ENCODE measurements at places on chromosomes 1 and 21.
A peak's percentile ranks its signal among the peaks of the same experiment; 100 is the strongest.

- no peak for DNase-seq
Observed at GRCh38 chr1:21344750-21345443, 54.6 kb upstream of the ECE1 start.

- no peak for DNase-seq
Observed at GRCh38 chr1:1399872-1400575, 889 bp upstream of the CCNL2 start.

DNA sequence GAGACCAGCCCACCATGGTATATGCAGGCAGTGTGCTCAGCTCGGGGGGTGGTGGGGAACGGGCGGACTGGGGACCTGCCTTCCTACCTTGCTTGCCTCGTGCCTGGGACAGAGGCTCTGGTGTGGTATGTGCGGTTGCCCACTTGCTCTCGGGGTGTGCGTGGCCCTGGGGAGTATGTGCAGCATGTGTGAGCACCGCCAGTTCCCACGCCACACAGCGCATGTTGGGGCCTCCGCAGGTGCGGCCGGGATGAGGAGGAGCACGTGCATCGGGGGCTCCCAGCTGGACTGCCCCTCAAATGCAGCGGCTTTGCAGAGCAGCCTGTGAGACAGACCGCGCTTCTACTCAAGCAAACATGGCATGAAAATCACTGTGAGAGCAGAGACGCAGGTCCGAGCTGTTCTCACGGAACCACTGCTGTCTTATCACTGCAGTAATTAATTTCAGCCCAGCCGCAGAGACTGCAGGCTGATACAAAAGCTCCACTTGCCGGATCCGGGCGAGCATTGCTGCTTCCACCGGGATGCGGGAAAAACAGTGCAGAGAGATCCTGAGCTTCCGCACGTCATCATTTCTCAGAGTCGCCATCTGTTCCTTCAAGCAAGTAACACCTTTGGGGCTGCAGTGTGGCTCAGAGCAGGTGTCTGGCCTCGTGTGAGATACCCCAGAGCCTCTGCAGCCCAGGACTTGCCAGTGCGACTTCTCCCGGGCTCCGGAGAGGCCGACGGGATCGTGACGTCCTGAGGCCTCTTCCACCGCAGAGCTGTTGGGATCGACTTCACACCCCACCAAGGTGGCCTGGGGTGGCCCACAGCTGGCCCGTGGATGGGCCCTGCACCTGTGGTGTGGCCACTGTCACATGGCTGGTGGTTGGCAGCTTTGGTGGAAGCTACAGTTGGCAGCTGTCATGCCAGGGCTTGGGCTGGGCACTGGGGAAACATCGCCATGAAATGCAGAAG, 92.6 kb upstream of the ACTRT2 start:
- no peak for DNase-seq

GRCh38 chr1:226589008-226589733, 40.6 kb downstream of the STUM start:
- peak; percentile 30 for DNase-seq

DNA sequence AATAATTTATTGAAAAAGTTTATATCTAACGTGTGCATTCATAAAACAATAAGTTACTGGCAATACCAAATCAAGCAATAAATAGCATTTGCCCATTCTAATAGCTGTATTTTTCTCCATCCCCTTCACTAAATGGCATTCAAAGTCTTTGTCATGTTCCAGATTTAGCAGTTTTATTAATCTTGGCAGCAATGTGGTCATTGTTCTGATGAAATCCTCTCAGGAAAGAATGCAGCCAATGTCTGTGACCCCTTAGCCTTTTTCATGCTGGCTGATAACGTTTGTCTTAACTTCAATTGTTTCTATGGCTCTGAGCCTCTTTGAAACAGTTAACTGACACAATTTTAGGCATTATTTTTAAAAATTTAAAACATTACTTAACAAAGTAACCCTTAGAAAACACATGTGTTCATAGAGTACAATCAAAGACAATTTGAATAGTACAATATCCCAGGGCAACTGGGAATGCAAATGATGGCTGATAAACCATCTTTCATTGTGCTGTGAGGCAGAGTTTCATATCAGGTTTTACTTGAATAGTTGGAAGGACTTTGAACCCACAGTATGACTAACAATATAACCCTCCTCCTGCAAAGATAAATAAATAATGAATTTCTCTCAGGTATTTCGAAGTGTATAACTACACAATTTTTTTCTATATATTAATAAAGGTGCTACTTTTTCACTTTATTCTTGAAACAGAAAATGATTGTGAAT, 217.5 kb downstream of the LRRIQ3 start:
- DNase-seq, result no peak

GRCh38 chr1:94898491-94899385, 28.2 kb downstream of the CNN3 start:
- no peak for DNase-seq

DNA sequence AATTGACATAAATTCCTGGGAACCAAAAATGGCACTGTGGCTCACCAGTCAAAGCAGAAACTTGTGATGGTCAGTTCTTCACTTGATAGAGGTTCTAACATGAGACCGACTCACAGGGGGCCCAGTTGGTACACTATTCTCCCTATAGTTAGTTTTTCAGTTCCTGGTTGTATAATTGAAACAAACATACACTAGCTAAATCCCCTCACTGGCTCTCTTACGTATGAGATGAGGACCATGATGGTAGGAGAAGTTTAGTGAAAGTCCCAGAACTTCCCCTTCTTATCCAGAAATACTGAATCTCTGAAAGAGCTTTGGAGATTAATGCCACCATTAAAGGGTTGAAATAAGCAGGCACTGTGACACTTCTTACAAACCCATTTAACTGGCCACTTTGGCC, 2.8 kb upstream of the S100B start:
- DNase-seq, result no peak

DNA sequence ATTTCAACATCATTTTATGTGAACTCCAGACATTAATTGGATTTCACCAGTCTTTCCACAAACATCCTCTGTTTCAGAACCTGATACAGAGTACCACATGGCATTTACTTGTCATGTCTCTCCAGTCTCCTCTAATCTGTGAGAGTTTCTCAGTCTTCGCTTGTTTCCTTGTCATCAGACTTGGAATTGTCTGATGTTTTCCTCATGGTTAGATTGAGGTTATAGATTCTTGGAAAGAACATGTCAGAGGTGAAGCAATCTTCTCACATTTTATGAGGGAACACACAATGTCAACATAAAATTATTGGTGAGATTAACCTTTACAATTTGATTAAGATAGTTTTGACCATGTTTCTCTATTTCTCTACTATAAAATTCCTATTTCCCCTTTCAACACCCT, 74.9 kb upstream of the TMPRSS15 start:
- DNase-seq, result no peak

- DNase-seq, result no peak
Observed at GRCh38 chr1:76247261-76247852, 172.8 kb downstream of the ST6GALNAC3 start.

GRCh38 chr1:160978510-160978927, 23.9 kb upstream of the ITLN2 start:
- no peak for DNase-seq

GRCh38 chr1:209850342-209850979, 22.7 kb downstream of the UTP25 start:
- peak; percentile 84 for DNase-seq

DNA sequence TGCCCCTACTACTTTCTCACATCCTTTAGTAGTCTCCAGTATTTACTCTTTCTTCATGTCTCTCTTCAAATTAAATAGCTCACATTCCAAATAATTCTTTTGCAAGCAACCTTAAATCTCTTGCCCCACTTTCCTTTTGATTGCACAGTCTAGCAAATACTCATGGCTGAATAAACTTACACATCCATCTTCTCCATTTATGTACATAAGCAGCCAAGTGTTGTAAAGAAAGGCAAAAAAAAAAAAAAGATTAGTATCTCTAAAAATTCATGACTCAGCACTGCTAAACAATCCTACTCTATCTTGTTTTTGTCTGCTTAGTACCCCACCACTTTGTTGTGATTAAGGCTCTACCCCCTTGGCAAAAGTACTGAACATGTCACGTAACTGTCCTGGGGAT, 42.6 kb downstream of the F13B start:
- no peak for DNase-seq

- DNase-seq, result no peak
Observed at GRCh38 chr1:118825619-118826018, 162.5 kb downstream of the TBX15 start.

DNA sequence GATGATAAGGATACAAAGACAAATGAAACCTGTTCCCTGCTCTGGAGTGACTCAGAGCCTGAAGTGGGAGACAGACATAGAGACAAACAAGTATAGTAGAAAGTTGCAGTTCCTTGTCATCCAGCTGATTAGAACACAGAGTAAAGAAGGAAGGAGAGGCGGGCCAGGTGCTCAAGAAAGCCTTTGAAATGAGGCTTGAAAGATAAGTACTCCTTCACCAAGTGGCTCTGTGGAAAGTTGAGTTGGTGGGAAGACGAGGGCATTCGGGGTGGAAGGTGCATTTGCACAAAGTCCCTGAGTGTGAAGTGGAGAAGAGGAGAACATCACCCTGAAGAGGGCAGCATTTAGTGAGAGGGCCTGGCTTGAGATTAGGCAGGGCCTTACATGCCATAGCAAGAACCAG, 17.0 kb downstream of the MARK1 start:
- DNase-seq, result no peak

DNA sequence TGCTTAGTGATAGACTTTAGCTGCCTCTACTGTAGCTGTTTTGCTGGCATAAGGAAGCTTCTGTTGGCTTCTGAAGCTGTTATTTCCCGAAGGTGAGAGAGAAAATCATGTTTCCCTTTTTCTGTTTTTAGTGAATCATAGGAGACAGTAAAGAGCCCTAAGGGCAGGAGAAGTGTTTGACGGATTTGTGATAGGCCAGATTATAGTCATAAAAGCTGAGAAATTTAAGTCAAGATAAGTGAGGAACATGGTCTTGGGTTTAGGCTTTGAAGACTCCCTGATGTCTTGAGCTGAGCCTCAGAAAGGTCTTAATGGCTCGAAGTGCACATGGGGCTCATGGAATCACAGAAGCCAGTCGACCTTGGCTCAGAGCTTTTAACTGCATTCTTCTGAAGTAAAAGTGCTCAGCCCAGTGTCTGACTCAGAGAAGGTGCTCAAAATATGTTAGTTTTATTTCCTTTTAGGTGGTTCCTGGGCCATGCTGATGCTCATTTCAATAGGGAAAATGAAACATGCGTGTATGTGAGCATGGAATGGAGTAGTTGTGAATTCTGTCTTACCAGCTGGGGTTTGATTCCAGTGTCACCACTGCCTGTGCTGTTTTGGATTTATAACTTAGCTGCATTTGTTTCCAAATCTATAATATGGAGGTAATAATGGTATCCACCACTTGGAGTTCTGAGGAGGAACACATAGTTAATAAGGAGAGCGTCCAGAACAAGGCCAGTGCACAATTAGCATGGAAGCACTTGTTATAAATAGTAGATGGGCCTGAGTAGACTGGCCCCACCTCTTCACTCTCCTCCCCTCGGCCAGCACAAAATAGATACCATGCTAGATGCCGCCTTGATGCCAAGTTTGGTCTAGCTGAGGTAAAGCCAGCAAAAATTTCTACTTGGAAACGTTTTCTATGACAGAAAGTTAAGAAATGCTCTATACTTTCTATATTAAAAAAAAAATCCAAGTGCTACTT, 99.2 kb downstream of the C1orf21 start:
- no peak for DNase-seq

GRCh38 chr1:58927041-58927721, 143.3 kb upstream of the JUN start:
- DNase-seq, result no peak

DNA sequence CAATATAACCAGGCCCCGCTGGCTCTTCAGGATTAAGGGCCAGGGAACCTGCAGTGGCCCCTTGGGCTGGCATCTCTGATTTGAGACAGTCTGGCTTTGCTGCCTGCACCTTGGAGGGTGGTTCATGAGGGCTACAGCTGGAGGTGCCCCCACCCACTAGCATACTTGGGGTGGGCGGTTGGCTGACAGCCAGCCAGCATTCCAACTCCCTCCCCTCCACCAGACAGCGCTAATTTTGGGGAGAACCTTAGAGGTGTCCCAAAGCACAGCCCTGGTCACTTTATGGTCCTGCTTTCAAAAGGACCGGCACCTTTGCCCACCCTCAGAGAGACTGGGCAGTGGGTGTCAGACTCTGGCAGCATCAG, 180.7 kb upstream of the VAMP3 start:
- DNase-seq, result peak; percentile 9

DNA sequence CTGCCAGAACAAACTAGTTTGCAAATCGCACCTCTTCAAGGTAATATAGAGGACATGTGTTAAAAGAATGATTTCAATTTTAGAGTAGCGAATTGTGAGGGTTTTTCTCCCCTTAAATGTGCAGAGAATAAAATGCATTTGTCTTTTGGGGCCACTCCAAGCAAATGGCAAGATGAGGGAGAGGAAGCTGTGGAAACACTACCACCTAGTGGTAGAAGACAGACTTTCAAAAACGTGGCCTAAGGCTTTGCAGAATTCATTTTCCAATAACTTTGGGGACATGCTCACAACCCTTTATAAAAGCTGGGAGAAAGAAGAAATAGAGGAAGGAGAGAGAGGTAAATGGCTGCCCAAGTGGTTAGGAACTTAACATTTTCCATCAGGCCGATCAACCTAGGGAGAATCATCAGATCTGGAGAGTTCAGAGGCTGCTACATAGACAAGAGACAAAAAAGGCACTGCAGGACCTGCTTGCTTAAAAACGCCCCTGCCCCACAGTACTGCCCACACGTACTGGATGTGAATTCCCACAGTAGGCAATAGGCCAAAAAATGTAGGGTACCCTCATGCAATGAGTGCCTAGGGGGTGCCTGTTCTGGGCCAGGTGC, 15.7 kb upstream of the RCAN1 start:
- DNase-seq, result no peak

DNA sequence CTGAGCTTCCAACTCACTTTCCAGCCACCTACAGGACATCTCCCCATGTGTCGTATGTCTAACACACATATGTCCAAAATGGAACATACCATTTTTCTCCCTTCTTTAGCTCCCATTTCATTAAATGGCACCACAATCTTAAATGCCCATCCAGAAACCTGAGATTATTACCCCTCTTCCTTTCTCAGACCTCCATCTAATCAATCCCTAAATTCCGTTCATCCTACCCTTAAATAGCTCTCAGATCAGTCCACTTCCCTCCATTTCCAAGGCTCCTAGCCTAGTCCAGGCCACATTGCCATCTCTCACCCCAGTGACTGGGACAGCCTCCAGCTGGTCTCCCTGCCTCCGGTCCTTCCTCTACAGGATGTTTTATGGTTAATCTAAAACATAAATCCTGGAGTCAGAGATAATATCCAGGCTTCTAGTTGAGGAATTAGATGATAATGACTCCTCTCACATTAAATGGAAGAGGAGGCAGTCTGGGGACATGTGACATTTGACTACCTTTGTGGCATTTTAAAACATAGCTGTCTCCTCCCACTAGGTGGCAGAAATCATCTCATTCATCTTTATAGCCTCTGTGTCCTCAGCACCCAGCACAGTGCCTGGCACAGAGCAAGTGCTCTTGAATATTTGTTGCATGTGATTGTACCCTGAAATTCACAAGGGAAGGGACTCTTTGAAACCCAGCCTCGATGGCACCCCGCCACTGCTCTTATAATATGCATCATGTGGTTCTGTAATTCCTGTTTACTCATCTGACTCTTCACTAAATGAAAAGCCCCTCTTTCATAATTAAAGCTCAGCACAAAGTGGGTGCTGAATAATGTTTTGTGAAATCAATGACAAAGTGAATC, 102.3 kb downstream of the TMEM53 start:
- DNase-seq, result no peak

GRCh38 chr1:91884459-91885212, 1.3 kb downstream of the TGFBR3 start:
- no peak for DNase-seq

Data from head of caudate nucleus (tissue), 42 donors.